ENCODE measurements at places on chromosomes 3 and 15.

DNA sequence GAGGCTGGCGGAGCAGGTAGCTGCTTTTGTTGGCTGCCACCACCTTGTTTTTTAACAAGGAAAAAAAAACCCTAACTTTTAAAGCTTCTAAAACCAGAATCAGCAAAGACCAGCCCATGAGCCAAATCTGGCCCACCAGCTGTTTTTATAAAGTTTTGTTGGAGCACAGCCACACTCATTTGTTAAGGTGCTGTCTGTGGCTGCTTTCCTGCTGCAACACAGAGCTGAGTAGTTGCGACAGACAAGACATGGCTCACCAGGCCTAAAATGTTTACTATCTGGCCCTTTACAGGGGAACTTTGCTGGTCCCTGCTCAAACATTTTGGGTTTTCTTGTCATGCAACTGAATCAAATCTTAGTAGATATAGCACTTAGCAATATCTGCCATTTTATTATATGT, 18.9 kb downstream of the EFCAB12 start:
- DNase-seq: no peak

DNA sequence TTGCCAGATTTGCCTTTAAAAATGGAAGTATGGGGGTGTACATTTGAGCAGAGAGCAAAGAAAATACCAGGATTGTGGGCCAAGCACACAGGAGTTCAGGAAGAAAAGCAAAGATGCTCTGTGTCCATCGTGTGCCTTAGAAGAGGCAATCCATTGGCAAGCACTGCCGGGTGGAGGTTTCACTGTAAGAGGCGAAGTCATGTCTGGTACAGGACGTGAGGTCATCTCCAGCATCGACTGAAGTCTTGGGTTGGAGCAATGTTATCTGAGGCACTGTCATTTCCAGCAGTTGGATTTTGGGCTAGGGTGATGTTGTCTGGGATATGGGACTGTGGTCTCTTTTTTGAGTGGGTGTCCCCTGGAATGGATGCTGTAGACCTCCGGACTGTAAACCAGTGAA, 4.8 kb upstream of the RGMA start:
- no peak for DNase-seq

GRCh38 chr3:154225536-154225935, 98.8 kb downstream of the DHX36 start:
- DNase-seq: no peak

DNA sequence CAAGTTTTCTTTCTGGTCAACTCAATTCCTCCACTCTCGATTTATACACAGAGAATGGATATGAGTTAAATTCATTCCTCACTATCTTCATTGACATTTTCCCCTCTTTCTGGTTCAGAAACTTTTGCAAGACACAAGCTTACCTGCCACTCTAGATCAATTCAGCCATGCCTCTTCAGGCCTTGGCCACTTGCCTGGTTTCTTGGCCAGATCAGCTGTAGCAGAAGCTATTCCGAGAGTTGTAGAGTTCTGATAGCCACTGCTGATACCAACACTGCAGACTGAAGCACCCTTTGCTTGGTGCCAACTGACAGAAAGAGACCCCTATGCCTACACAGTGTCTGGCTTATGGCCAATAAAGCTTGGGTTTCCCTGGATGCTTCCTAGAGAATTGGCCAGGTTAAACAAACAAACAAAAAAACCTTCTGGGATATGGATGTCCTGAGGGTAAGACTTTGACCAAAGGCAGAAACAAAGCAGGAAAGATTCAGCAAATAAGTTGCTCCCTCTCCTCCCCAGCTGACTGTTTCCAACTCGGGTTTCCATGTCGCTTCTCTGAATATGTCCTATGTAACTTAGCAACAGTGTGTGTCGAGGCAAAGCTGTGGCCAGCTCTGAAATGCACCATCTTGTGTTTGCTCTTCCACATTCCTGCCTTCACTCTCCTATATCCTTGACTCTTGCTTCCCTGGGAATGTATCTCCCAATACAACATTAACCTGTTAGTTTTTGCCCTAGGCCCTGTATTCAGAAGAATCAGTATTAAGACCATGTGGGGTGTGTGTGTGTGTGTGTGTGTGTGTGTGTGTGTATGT, 521.6 kb downstream of the EPHA3 start:
- DNase-seq: no peak

DNA sequence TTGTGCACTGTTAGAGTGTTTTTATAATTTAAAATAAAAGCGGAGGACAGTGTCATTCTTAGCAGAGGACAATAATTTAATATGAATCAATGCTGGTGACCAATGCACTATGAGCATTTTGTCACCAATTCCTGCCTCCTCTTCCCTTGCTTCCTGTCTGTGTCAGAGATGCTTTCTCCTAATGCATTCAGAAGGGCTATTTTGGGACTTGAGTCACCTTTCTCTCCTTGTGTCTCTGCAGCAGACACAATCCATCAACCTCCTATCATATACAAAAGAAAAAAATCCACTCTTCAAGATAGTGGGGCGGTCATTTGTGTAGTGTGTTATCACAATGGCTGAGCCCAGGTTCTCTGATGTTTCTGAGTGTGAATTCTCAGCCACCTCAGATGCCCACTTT, 191.9 kb upstream of the VEPH1 start:
- DNase-seq: no peak

DNA sequence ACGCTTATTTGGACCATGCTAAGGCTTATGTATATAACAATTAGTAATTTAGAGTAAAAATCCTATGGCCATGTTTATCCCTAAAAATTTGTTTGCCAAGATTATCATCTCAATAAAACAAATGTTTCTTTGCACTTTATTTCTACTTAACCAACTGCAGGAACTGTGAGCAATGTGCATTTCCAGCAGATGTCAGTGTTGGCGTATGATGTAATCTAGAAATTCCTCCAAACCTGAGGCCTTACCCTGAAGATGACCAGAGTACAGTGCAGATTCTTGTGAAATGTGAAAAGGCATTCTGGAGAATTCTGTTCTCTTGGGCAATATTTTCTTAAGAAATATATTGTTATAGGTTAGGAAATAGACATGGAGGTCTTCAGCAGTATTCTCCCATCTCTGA, 205.9 kb downstream of the MBNL1 start:
- DNase-seq: peak; percentile 41

DNA sequence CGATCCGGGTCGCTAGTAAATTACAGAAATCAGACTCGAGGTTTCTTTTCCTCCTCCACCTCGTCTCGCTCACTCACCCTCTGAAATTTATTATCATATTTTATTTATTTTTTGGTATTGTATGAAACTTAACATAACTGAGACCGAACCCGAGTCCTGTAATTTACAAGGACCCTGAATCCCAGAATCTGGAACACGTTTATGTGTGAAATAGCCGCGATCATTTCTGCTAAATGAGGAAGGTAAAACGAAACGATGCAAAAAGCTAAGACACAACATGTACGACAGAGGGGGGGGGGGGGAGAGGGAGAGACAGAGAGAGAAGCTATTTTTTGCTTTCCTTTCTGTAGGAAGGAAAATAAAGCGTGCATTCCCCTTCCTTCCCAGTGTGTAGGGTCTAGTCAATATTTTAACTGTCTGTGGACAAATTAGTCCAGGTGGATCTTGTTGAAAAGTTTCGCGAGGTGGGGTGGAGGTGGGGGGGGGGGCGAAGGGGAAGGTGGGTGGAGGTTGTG, 1.6 kb downstream of the BBX start:
- DNase-seq: no peak

DNA sequence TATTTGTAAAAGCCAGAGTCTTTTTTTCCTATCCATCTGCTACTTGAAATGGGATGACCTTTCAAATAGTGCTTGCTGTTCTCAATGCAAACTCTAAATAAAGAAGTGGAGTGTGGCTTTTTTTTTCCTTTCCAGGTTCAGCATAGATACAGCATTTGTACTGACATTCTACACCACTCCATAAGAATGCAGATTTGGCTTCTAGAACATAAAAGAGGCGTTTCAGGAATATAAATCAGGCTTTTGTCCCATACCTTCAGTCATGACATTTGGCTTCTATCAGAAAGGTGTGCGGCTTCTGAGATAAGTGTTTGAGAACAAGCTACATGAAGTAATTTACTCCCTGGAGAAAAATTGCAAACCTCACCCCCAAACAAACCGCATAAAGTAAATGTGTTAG, 553.1 kb downstream of the FHIT start:
- DNase-seq: no peak

GRCh38 chr3:70431911-70432310, 119.5 kb upstream of the MDFIC2 start:
- no peak for DNase-seq

GRCh38 chr3:32428092-32429068, 36.7 kb downstream of the CMTM7 start:
- no peak for DNase-seq

- DNase-seq: no peak
Observed at GRCh38 chr15:89917442-89918101, 4.8 kb upstream of the ARPIN start.

DNA sequence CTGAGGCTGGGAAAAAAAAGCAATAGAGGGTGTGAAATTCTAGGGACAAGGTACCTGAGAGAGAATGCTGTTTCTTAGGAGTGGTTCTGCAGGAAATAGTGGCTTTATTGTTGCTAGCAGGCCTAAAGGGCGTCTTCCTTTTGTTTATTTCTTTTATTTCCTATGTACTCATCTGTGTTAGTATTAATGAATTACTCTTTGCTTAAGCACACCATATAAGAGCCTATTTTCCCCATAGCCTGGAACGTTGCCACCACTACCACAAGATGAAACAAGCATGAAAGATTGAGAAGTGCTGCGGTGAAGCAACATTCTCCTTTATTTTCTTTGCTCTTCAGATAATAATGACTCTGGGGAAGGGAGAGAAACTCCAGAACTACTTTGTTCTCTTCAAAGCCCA, 21.3 kb upstream of the GOLIM4 start:
- DNase-seq: no peak

DNA sequence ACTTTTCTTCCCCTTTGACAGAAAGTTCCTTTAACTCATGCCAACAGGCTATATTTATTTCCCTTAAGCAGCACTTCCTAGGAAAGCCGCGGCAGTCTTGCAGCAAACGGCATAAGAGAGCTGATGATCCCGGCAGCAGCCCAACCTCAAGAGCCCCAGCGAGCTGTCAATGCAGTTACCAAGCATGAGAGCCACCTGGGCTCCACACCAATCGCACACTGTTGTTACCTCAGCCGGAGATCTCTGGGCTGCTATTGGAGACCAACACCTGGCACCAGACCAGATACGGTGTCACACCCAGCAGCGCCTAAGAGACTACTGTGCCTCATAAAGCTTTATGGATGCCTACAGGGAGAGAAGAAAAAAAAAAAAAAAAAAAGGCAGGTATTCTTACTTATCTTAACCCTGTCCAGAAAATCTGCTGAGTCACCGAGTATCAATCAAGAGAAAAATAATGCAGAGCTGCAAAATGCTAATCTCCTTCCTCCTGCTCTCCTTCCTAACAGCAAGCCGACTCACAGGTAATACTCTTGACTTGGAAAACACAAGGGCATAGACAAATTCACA, 11.7 kb downstream of the ABCC5 start:
- no peak for DNase-seq

DNA sequence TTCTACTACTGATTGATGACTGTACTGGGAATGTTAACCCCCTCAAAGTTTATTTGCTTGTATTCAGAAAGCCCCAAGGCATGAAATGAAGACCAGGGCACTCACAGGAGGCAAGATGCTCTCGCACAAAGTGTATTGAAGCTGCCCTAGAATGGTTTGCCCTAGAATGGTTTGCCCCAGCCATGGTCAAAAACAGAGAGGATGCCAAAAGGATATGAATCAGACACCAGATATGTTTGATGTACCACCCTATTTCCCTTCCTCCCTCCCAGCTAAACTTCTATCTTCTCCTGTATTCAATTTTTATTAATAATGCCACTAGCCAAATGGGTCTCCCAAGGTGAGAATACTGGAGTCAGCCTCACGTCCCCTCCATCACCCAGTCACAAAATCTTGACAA, 101.3 kb downstream of the TMCO5A start:
- no peak for DNase-seq

DNA sequence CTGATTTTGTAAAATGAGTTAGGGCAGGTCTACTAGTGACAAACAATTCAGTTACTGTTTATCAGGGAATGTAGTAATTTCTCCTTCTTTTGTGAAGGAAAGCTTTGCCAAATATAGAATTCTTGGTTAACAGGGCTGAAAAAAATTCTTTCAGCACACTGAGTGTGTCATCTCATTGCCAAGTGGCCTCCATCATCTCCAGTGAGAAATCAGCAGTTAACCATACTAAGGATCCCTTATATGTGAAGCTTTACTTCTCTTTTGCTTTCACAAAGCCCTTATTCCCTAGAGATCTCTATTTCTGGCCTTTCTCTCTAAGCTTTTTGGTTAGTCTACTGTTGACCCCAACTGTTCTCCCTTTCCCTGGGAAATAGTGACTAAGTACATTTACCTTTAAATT, 269.1 kb downstream of the SCAPER start:
- DNase-seq: no peak

DNA sequence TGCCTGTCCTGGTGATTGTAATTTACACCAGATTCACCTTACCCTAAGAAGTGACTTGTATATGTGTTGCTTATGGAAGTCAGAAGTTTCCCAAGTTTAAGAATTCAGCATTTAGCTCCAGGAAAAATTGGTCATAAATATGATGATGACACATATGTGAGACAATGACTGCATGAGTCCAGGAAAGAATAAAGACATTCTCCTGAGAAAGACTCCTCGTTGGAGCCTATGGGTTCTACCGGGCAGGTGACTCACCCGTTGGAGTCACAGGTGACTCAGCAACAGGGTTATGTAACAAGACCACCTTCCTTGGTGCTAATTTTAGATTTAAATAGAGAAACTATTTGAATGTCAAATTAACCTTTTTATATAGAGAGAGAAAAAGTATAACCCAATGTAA, 662.4 kb downstream of the FHIT start:
- no peak for DNase-seq

- DNase-seq: no peak
Observed at GRCh38 chr3:195255571-195256501, 15.1 kb downstream of the XXYLT1 start.

GRCh38 chr15:91308855-91309254, 208.8 kb downstream of the SV2B start:
- no peak for DNase-seq

DNA sequence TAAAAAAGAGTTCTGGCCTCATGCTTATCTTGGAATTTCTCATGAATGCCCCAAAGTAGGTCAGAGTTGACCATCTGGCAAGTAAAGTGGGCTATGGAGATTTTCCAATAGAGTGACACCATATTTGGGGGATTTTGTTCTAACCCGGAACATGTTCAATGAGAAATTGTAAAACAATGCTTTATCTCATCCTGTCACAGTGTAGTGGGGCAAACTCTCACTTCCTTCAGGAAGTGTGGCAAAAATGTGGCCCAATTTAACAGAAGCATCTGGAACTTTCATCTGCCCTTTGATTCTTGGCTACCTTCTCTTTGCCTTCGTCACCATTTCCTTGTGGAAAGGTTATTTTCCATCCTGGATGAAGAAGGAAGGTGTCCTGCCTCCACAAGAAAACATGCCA, 70.8 kb downstream of the ADAMTS9 start:
- no peak for DNase-seq

DNA sequence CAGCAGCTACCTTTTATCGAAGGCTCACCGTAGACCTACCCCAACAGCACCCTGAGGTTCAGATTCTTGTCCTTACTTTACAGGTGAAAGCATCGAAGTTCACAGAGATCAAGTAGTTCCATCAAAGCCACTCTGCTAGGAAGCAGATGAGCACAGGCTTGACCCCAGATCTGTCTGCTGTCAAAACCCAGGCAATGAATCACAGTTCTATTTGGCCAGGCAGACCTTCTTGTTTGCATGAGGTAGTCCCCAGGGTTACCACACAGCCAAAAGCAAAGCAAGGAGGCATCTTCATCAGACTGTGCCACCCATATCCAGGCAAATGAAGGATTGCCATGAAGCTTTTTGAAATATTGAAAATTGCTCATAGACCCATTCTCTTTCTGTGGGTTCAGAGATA, 33.0 kb downstream of the HES1 start:
- no peak for DNase-seq

GRCh38 chr3:173191611-173192010, 50.6 kb upstream of the SPATA16 start:
- no peak for DNase-seq
